ENCODE measurements at places on chromosomes 13 and 19.

- peak; percentile 30 for DNase-seq
These were observed 1.3 kb upstream of the CNOT3 start for GRCh38 chr19:54136086-54136863.

GRCh38 chr19:30310602-30311263, 61.5 kb upstream of the ZNF536 start:
- DNase-seq = no peak

DNA sequence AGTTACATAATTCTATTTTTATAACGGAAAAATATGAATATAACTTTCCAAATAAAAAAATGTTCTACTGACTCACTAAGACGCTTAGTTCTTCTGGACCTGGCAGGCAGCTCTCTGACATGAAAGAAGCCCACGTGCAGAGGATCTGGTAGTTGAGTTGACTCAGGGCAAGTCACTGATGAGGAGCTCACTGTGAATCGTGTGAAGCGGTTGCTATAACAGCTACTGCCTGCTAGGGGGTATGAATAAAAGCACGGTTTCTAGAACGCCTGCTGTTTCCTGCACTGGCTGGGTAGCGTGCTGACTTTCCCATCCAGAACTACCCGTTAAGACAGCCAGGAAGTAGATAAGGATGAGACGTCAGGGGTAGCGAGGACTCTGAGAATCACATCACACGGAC, 54.7 kb upstream of the WASF3 start:
- DNase-seq = peak; percentile 73

DNA sequence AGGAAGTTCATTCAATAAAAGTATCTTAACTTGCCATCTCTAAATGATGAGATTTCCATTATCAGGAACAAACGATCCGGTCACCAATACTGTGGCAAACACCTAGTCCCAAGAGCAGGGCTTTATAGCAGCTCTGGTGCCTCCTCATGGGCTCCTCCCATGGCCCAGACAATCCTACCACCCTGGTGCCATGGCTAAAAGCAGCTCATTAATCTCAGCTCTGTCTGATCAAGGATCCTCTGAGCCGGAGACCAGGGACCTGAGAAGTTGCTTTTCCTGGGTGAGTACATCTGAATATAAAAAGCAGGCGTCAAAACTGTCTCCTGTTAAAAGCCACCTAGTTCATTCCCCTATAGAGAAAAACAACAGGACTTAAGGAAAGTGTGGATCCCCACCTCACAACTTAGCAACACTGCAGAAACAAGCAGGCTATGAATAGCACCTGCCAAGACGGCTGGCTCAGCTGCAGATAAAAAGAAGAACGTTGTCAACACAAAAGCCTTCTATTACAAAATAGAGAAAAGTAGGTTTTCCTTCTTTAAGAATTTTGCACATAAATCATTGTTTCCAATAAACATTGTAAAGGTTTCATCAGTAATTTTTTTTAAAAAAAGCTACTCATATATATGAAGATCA, 30.3 kb downstream of the TSHZ3 start:
- no peak for DNase-seq

- no peak for DNase-seq
These were observed 1224.9 kb upstream of the SPRY2 start for GRCh38 chr13:81565849-81566248.
